ENCODE measurements at places on chromosomes 1 and 21.

GRCh38 chr1:1965546-1965945, 38.0 kb downstream of the CFAP74 start:
- no peak for DNase-seq

- DNase-seq, result peak; percentile 47
These were observed 40.4 kb upstream of the ZSWIM5 start for GRCh38 chr1:45246760-45247159.

DNA sequence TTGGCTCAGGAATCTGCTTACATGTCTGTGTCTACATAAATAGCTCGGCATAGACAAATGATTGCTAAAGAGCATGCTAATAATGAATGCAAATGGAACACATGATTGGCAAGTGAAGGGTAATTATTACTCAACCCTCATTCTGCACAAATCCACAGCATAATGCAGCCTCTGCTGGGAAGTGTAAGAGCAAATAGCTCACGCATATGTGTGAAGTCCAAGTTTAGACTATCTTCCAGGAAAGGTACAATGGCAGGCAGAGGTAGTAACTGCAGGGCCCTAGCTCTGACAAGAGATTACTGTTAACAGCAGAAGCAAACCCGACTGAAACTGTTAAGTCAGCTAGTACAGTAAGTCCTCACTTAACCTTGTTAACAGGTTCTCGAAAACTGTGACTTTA, 7.0 kb upstream of the IL6R start:
- no peak for DNase-seq

DNA sequence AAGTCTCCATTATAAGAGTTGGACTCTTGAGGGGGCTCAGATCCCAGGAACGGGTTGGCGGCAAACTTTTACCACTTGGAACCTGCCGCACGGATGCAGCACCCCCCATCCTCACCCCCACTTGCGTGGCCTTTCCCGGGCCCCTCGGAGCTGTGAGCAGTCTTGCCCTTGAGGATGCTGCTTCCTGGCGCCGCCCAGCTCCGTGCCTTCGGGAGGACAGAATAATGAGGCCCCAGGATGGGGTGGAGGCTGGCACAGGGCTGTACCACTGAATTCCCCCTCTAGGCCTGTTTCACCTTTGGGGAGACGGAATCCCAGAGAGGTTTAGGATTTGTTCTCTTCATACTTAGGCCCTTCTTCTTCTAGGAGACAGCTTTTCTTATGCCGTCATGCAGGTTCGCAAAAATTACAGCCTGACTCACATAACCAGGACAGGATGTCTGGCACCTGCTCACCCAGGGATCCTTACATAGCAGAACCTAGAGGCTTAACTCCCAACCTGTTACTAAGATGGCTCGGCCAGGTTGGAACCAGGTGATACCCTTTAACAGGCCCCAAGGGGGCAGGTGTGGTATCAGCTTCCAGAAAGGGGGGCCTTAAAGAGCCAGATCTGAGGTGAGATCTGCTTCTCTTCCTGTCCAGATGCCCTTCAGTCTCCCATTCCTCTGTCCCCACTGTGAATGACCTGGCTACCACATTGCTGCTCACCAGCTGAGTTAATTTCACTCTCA, 1.5 kb downstream of the TRNP1 start:
- DNase-seq, result no peak

- no peak for DNase-seq
These were observed 28.7 kb downstream of the RSPH1 start for GRCh38 chr21:42467140-42467983.

DNA sequence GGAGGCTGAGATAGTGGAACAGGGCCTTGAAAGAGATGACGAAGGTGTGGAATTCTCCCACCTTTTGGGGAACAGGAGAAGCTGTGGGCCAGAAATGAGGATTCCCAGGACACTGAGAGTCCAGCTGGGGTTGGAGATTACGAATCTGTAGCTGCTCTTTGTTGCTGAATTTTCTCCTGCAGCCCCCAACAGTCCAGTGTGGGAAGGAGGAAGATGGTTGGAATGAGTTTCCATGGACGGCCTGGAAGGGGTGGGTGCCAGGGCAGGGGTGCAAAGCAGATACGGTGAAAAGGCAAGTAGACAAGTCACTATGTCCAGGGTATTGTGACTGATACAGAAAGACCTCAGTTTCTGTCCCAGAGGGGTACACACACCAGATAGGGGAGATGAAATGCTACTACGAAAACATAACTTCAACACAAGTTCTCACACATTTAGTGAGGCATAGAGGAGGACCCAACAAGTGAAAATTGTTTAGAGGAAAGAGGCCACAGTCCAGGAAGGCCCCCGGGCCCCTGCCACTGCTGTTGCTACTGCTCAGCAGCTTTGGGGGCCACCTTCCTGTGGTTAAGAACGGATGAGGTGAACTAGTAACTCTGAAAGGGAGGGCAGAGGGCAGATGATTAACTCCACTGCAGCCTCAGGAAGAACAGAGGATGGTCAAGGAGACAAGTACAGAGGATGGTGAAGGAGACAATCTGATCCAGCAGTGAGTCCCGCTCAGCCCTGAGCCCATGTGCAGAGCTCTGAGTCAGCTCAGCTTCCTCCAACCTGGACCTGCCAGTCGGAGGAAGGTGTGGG, 7.3 kb downstream of the CD244 start:
- DNase-seq, result no peak
